ENCODE measurements at places on chromosomes 16 and 17.

DNA sequence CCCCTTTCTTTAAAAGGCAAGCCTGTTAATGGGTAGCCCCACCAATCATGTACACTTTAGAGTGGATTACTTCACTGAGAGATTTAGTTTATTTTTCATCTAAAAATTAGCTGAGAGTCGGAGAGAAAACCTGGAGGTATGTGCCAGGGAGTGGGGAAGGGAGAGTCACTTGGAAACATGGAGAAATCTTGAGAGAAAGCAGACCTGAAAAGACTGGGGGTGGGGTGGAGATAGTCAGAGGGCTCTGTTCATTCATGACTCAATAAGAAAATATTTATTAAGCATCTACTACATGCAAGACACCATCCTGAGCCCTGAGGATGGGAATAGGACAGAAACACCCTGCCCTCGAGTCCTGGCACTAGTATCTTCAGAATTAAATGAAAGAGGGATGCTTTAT, 27.4 kb upstream of the RCVRN start:
- no peak for DNase-seq

DNA sequence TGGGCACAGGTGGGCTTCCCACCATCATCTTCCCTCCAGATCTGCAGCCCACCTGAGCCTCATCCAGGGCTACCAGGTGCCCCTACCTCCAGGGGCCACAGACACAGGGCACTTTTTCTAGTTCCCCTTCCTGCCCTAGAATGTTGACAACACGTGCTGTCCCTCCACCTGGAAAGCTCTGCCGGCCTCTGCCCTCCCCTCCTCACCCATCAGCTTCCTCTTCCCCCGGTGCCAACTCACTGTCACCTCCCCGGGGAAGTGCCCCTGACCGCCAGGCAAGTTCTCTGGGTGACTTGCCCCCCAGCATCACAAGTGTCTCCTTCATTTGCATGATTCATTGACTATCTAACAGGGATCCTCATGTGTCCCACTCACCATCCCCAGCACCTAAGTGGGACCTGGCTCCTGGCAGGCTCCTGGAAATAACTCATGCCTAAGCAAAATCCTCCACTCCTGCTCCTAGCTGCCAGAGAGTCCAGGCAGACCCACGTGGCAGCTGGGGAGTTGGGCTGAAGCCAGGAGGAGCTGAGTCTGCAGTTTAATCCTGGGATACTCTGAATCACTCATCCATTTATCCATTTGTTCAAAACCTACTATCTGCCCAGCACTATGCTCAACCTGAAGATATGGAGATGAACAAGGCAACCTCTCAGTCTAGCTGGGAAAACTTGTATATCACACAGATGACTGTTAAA, 304.4 kb downstream of the FOXL1 start:
- DNase-seq: no peak

DNA sequence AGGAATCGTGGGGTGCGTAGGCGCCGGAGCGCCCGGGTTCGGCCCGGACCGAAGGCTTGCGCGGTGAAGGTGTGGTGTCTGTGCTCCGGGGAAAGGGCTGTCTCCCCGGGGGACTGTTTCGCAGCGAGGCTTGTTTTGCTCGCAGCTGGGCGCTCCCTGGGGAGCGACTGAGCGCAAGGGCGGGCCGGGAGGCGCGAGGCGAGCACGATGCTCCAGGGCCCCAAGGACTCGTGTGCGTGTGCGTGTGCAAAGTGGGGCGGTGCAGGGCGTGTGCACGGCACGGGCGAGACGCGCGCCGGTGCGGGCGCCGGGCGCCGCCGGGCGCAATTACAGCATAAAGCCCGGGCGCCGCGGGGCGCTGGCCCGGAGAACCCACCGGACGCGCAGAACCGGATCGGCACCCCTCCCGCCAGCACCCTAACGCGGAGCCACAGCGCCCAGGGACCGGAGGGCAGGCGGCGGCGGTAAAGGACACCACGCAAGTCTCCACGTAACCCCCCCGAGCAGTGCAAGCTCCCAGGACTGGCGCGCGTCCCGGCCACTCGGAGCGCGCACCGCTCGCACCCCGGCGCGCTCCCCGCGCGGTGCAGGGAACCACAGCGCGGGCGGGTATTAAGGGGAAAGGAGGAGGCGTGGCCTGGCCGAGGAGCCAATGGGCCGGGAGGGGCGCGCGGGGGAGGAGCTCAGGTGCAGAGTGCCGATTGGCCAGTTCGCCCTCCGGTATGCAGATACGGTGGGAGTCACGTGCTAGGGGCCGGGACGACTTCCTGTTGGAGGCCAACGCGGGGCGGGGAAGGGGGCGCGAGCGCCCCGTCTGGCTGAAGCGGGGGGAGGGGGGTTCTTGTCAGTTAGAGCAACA, at the start of gene TNRC6C:
Gene TNRC6C, plus strand, starts transcription at position 847 of the 859 bp plus-strand sequence. CDS start 45,504 bp downstream, outside the sequence.
- DNase-seq: peak; percentile 100

DNA sequence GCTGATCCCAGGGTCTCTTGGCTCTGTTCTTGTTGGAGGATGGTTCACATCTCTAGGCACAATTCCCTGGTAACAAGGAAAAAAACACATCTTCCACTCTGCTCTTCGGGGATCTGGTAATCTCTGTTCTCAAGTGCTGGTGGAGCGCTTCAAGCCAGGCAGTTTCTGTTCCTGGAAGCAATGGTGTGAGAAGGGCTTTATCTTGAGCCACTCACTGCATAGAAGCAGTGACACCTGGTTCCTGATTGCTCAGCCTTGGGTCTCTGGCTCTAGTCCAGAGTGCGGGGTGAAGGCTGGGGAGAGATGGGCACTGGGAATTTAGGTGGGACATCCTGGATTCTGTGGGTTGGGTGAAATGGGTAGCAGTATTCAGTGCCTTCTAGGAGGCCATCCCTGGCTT, 14.1 kb downstream of the AKAP1 start:
- DNase-seq: no peak

DNA sequence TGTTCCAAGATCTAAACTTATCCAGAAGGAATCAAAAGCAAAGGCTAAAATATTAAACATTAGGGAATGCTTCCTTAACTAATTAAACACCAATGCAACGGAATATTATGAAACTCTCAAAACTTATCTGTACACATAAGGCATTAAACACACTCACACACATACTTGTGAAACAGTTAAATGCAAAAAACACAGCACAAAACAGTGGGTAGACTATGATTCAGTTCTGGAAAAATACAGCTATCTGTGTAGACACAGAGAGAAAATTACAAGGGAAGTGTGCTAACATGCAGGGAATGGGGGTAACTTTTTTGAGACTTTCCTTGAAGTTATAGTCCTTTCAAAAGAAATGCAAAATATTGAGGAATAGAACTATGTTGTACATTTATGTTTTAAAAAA, 36.7 kb upstream of the CCL1 start:
- DNase-seq: no peak

DNA sequence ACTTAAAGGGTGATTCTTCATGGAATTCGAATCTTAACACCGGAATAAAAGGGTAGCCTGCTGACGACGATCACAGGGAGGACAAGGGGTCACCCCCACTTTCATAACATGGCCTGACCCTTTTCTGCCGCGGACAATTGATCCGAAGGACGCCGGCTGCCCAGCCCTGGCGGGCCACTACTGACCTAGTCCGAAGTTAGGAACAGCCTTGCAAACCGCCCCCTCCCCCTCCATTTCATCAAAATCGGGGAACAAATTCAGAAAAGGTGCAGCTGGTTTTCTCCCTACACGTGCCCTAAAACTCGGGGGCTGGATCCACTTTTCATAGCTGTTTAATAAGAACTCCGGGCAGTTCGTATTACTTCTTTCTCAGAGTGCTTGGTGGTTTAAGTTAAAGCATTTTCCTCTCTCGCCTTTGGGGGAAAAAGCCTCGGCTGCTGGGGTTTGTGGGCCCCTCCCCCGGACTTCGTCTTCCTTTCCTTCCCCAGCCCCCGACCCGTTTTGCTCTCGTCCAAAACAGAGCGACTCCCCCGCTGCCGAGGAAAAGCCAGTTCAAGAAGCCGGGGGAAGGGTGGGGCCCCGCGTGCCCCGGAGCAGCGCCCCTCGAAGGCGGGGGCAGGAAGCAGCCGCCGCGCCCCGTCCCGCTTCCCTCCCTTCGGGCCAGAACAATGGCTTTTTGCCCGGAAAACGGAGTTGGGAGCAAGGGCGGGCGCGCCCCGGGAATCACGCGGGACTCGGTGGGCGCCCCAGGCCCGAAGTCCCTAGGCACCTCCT, 641 bp upstream of the CBX2 start:
- DNase-seq: no peak

GRCh38 chr16:87602001-87602775, at the start of gene JPH3:
Gene JPH3 (plus strand): TSS chr16:87602508. CDS start chr16:87603147, 639 bp downstream.
- DNase-seq: no peak

- no peak for DNase-seq
These were observed 46.1 kb downstream of the IRX3 start for GRCh38 chr16:54240271-54241129.

- peak; percentile 50 for DNase-seq
These were observed 10.8 kb downstream of the SMTNL2 start for GRCh38 chr17:4594931-4595684.

DNA sequence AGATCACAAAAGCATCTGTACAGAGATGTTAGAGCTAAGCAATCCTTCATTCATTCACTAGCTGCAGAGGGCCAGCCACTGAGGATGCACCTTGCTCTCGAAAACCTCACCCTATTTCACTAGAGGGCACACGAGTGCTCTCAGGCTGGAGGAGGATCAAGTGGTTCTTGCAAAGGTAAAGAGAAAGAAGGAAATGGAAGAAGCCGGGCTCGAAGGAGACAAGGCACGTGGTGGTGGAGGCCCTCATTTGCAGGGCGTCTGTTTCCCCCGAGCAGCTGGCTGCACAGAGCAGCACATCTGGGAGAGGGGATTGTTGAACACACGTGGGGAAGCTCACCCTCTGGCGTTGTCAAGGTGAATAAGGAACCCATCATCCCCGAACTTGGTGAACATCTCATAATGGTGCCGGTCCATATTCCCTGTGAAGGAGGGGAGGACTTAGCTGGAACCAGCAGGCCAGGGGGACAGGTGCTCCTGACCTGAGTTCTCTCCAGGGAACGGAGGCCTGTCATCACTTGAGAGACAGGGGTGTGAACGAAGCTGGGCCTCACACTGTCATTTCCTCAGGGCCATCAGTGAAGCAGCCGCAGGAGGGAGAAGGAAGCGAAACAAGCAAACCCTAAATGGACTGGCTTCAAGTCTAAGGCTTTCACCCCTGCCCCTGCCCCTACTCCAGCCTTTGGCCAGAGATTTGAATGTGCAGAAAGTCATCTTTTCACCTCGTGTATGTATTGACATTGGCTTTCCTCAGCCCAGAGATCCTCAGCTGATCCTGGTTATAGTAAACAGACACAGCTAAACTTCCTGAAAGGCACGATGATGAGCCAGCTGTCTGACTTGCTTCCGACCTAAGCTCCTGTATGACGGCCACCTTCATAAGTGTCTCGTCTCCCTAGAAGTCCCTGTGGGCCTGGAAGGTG, 27.6 kb downstream of the PRKAR1A start:
- DNase-seq: peak; percentile 25

GRCh38 chr16:9270424-9270823, 179.0 kb downstream of the HAPSTR1 start:
- no peak for DNase-seq

- DNase-seq: peak; percentile 42
These were observed 11.1 kb downstream of the LPO start for GRCh38 chr17:58249270-58250133.

DNA sequence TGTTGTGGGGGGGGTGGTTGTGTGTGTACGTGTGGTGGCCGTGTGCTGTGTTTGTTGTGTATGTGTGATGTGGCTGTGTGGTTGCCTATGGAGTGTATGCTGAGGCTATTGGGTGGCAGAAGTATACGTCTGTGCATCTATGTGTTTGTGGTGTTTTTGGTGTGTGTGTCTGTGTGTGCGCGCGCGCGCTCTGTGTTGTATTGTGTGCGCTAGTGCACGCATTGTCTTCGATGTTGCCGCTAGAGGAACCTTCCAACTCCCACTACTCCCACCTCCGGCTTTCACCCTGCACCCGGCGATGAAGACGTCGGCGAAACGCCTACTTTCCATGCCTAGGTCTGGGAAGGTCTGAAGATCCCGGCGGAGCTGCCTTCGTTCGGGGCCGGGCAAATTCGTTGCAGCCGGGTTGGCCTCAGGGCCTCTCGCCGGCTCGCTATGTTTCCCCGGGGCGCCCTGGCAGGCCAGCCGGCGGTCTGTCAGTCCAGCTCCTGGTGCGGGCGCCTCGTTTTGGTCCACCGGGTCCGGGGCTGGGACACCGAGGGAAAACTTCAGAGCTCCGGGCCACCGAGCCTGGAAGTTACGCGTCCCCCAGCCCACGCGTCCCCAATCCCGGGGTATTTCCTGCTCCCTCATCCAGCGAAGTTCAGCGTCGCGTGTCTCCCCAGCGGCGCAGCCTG, 5.2 kb upstream of the DLX4 start:
- no peak for DNase-seq

GRCh38 chr17:7583253-7584109, at the start of gene MPDU1:
Gene MPDU1 (plus strand): TSS chr17:7583852. CDS start chr17:7583863, 11 bp downstream.
- peak; percentile 96 for DNase-seq

DNA sequence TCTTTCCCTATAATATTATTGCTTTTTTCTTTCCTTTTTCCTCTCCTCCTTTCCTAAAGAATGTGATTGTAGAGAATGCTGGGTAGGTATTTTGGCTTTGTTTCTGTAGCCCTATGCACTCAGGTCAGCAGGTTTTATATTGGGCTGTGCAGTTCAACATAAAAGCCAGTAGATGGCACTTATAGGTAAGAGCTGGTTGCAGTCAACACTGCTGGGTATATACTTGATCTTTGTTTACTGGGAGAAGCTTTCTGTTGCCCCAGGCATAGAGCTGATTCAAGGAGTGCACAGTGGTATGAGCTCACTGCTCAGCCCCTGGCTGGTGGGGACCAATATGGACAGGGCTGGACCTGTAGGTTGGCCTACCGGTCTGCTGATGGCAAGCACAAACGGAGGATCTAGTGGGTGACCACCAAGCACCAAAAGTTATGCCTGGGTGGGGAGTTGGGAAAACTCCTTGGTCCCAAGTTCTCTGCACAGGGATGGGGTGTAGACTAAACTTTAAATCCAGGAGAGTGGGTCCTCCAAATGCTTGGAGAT, 378.9 kb downstream of the PMP22 start:
- peak; percentile 29 for DNase-seq

- no peak for DNase-seq
These were observed 28.6 kb downstream of the SMARCE1 start for GRCh38 chr17:40618754-40619625.

All from MM.1S (cell line).